Pancreas (tissue), 10 donors: ENCODE measurements at places on chromosomes 2 and 18.

- DNase-seq = no peak
Observed at GRCh38 chr2:16094811-16095210, 154.5 kb downstream of the MYCN start.

- DNase-seq = no peak
Observed at GRCh38 chr2:219959471-219959870, 332.0 kb downstream of the SLC4A3 start.

- DNase-seq = no peak
Observed at GRCh38 chr18:61595615-61596251, 262.5 kb downstream of the CDH20 start.

GRCh38 chr2:240705204-240705791, 13.6 kb downstream of the AQP12A start:
- DNase-seq = no peak

DNA sequence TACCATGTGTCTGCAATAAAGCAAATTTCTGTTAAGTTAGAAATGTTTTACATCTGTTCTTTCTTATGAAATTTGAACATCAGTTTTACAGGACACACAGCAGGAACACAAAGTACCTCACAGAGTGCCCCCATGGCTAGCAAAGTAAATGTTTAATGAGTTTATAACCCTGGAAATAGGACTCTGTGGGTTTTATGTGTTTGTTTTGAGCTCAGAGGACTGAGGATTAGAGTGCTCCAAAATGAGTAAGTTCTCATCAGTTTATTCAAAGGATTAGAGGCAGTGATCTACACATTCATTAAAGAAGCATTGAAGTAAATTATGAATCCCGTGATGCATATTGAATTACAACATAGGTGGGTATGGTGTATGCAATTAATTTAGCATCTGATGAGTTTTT, 281.8 kb downstream of the GULP1 start:
- DNase-seq = no peak

GRCh38 chr2:23399674-23400261, 14.8 kb downstream of the KLHL29 start:
- no peak for DNase-seq

DNA sequence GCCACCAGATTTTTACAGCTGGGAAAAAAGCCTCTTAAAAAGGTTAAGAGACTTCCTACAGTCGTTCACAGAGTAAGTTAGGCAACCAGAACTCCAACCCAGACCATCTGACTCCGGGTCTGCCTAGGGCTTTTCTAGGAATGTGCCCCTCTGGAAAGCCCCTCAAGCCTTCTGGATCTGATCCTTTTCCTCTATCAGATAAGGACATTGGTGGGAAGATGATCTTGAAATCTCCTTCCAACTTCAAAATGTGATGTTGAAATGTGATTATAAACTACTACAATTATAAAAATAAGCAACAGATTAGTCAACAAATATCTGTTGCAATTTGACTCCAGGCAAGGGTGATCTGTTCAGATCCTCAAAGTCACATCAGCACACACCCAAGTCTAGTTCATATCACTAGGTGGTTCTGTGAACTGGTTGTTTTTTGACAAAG, 270.4 kb downstream of the ARHGAP15 start:
- no peak for DNase-seq

DNA sequence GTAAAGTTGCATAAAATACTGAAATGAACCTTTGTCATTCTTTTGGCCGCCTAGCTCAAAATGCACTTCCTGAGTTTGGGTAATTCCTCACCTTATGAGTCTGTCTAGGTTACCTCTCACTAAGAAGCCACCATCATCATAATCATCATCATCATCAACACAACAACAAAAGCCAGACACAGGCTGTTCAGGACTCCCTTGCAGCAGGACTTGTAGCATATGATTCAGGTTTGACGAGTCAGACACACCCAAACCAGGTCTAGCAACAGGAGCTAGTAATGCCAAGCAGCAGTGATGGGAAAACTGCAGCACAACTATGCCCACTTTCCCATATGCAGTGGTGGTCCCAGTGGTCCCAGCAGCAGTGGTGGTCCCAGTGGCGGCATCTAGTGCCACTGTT, 2.8 kb upstream of the SGO2 start:
- DNase-seq = no peak

DNA sequence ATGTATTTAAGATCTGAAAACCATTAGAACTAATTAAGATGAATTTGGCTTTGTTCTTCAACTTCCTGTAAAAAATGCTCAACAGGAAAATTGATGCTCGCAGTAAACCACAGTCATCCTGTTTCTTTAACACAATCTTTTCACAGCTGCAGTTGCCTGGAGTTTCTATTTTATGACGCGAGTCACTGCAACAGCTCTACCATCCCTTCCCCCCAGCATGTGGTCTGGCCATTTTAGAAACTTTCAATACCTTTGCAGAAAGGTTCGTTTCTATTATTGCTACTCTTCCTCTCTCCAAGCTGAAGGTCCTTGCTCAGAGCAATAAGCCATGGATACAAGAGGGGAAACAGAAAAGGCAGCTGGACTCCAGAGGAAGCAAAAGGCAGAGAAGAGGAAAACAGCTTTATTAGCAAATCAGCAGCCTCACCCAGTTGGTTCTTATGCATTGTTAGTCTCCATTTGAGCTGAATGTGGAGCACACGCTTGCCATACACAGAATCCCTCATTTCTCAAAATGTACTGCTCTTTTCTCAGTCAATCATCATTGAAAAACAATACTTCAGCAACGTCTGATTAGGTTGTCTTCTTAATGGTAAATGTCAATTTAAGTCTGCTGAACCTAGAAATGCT, 3.9 kb downstream of the WIPF1 start:
- DNase-seq = no peak

- no peak for DNase-seq
Observed at GRCh38 chr18:77101410-77102258, 30.9 kb downstream of the MBP start.

DNA sequence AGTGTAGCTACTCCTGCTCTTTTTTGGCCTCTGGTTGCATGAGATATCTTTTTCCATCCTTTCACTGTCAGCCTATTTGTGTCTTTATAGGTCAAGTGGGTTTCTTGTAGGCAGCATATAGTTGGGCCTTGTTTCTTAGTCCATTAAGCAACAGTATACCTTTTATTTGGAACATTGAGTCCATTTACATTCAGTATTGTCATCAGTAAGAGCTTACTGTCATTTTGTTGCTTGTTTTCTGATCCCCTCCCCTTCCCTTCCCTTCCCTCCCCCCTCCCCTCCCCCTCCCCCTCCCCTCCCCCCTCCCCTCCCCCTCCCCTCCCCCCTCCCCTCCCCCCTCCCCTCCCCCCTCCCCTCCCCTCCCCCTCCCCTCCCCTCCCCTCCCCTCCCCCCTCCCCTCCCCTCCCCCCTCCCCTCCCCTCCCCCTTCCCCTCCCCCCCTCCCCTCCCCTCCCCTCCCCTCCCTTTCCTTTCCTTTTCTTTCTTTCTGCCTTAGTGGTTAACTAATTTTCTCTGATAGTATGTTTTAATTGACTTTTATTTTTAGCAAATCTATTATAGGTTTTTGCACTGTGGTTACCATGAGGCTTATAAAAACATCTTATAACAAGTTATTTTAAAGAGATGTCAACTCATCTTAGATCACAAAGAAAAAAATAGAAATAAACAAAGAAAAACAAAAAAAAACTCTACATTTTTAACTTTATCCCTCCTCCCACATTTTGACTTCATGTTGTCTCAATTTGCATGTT, 13.2 kb upstream of the DCDC2C start:
- DNase-seq = no peak

- no peak for DNase-seq
Observed at GRCh38 chr2:102103992-102104871, 38.3 kb upstream of the IL1R1 start.

DNA sequence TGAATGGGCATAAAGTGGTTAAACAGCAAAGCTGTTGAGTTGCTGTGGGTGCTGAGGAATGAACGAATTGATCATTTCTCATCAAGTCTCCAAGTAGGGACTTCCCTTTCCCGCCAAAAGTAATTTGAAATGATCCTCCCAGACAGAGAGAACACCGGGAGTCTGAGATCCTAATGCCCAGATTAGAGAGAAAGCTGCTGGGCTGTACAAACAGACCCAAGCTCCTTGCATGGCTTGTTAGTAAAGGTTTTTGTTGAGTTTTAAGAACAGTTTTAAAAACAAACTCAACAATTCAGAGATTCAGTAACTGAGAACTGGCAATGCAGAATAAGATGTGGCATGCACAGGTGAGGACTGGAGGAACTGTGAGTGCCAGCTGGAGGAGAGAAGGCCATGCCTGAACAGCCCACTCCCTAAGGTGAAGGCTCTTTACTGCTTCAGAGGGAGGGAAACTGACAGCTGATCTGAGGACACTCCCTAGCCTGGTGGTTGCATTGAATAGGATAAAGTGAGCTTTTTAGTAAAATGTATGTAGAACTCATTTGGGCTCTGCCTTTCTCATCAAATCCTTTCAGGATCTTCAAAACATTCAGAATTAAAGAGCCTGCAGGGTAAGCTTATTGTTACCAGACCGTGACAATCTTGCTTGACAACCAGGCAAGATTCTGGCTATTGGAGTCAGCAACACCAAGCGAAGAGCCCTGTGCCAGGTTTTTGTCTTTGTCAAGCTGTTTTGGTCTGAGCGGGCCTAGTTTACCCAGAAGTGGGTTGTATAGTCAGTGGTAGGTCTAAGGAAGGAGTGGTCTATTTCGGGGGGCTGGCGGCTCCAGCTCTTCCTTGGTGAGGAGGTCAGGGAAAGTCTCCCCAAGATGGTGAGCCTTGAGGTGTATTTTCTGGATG, 63.2 kb upstream of the IGFBP5 start:
- DNase-seq = no peak

- no peak for DNase-seq
Observed at GRCh38 chr2:75074228-75074627, 115.8 kb downstream of the POLE4 start.

DNA sequence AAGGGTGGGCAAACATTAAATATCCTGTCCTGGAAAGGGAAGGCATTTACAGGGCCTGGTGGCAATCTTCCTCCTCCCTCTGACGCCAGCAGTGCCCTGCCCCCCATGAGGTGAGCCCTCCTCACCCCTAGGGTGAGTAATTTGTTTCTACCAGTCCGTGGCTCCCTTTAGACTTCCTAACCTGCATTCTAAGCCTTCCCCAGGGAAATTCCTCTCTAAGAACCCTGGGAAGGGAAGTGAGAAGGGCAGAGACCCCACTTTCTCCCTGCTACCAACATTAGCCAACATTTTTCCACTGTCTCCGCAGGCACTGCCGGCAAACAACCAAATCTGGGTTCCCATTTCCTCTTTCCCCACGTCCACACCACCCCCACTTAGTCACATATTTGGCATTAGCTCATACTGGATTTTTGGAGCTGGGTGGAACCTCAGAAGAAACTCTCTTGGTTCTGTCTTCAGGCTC, 69.3 kb downstream of the NRP2 start:
- no peak for DNase-seq

GRCh38 chr2:179793902-179794301, 67.5 kb downstream of the ZNF385B start:
- no peak for DNase-seq

DNA sequence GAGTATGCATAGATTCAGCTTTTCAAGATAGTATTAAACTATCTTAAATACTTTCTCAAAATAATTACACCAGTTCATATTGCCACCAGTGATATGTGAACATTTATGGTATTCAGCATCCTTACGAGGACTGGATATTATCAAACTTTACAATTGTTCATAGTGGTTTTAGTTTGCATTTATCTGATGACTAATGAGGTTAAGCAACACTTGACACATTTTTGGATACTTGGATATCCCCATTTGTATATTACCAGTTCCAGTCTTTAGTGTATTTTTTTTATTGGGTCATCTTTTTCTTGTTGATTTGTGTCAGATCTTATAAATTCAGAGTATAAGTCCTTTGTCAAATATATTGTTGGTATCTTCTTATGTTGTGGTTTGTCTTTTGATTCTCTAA, 128.4 kb downstream of the ASXL3 start:
- DNase-seq = no peak

- DNase-seq = no peak
Observed at GRCh38 chr2:30756051-30756719, 51.1 kb downstream of the CAPN13 start.

DNA sequence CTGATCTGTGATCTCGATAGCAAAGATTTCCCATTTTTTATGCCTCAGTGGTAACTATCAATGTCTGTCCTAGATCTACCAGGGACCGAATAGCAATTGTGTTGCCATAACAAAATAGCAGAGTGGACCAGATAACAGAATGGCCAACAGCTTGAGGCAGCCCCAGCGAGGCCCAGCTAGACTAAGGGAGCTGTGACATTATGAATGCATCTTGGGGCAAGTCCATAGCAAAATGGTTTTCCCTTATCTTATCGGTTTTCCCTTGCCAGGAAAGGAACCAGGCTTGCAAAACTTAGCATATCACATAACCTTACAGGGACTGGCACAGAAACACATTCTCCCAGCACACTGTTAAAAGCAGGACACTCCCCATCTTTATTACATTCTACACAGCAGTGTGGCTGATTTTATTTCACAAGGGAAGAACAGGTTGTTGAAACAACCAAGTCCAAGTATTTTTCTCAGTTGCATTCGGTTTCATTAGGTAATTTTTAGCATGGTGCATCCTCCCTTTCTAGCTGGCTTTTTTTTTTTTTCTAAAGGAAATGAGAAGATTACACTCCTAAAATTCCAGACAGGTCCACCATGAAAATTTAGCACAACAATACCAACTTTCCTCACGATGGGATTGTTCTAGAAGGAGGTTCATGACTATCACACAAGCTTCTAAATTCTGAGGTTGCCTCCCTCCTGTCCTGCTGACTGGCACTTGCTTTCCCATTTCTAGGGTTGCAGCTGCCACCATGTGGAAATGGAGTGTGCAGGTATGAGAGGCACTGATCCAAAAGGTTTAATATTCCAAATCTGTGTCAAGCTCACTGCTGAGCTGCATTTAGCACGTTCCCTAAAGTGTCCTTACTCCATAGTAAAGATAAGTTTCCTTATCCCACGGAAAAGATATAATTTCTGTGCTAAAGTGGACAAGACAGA, 97.0 kb upstream of the SLC35G4 start:
- no peak for DNase-seq

GRCh38 chr2:218458598-218458997, 39.7 kb downstream of the VIL1 start:
- DNase-seq = no peak

DNA sequence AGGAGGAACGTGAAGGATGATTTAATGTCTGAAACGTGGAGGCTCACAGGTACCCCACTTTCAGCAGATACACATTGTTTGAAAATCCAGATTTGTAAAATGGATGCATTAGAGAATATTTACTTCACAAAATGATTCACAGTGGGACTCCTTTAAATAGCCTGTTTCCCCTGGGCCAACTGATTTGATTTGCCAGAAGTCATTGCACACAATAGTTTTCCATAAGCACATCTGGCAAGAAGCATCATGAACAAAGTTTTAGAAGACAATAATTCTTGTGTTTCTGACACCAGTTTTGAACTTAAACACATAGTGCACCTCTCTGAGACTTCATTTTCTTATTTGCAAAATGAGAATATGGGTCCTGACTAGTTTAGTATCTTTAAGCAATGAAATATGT, 451.4 kb upstream of the SLC14A2 start:
- DNase-seq = no peak
